ENCODE measurements at places on chromosomes 7 and 10.

DNA sequence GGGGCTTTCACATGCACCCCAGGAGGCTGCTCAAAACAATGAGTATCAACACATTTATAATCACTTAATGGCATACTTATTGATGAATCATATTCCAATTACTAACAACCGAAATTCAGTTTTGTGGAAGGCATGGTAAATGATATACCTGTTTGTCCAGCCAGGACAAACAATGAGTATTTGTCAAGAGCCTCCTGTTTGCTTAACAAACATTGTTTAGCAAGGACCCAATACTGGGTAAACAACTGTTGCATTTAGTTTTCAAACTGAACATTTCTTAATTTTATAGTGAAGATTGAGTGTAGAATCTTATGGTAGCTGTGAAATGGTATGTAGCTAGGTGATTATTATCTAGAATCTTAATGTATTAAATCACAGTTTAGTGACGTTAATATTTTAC lies 473.7 kb downstream of the ATRNL1 start:
- DNase-seq = no peak

DNA sequence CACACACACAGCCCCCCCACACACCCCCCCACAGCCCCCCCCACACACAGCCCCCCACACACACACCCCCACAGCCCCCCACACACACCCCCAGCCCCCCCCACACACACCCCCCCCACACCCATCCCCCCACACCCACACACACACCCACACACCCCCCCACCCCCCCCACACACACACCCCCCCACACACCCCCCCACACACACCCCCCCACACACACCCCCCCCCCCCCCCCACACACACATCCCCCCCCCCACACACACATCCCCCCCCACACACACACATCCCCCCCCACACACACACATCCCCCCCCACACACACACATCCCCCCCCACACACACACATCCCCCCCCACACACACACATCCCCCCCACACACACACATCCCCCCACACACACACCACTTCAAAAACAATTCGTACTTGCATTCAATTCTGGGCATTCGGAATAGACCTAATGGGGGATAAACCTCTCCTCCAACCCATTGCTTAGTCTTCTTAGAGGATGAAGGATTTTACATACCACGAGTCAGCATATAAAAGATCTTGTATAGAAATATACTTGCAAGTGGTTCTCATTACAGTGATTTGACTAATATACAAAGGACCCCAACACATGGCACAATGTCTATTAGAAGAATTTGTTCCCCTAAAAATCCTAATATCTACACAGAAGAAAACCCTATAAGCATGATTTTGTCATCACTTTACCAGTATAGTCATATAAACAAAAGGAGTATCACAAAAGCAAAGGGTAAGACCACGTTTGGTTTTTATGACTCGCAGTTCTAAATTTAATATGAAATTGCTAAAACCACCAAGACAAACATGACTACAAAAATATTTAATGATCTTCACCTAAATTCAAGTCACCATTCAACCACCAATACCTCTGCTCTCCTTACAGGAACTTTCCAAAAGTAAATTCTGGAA lies 80.9 kb downstream of the DIP2C start:
- DNase-seq = no peak

DNA sequence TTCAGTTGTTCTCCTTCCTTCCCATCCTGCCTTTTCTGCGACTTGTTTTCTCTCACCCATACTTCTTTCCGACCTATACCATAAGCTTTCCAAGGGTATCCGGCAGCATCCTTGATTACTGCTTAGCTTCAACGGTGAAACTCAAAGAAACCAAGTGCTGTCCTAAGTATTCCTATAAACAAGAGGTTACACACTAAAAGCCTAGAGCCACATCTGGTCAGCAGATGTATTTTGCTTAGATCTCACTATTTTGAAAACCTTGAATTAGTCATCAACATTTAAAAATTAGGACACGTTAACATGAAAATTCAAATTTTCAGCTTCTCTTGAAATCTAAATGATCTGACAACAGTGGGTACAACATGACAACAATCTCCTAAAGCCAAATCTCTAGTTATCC lies 20.0 kb downstream of the ARHGAP21 start:
- no peak for DNase-seq

- no peak for DNase-seq
Measured at GRCh38 chr7:40935435-40935834, 767.5 kb downstream of the INHBA start.

- no peak for DNase-seq
Measured at GRCh38 chr7:50627824-50628361, 62.7 kb upstream of the DDC start.

- DNase-seq = peak; percentile 37
Measured at GRCh38 chr7:116249969-116250553, 39.7 kb downstream of the TES start.

- no peak for DNase-seq
Measured at GRCh38 chr10:112202561-112203241, 19.1 kb upstream of the GPAM start.

- DNase-seq = no peak
Measured at GRCh38 chr7:148146346-148146745, 444.2 kb upstream of the C7orf33 start.

- no peak for DNase-seq
Measured at GRCh38 chr10:90304533-90304932, 553.3 kb downstream of the HTR7 start.

- no peak for DNase-seq
Measured at GRCh38 chr10:89153116-89153515, 54.0 kb downstream of the CH25H start.

DNA sequence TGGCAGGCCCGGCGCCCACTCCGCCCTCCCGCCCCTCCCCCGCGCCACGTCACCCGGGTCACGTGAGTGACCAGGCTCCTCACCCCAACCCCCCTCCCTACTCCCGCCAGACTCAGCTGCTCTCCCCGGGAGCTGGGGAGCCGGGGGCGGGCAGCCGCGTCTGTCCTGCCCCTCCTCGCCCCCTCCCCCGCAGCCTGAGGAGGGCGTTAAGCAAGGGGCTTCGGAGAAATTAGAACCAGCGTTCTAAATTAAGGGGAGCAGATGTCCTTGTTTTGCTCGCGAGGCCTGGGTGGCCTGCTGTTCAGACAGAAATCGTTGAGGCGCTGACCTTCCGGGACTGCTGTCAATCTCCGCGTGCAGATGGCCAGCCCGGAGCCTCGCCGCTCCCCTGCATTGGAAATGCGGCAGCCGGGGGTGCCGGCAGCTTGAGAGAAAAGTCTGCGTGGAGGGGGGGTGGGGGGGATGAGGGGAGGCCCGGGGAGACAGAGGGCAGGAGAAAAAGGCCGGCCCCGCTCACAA lies 102.2 kb upstream of the ZNF438 start:
- peak; percentile 66 for DNase-seq

DNA sequence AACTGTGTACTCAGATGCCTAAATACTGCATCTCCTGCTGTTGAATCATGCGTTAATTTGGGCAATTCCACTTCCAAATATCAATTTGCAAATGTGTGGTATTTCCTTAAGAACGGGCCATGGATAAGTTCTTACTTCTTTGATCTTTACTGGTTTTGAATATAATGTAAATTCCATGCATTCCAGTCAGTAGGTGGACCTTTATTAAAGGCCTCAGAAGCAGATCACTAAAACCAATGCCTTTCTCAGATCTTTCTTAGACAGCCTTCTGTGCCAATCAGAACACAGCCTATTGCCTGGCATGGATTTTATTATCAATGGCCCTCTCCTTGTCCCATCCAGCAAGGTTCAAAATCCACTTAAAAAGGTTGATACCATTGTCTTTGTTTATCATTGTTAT lies 21.5 kb upstream of the POM121L12 start:
- no peak for DNase-seq

GRCh38 chr10:119541459-119542356 lies 811 bp downstream of the RGS10 start:
- peak; percentile 46 for DNase-seq

DNA sequence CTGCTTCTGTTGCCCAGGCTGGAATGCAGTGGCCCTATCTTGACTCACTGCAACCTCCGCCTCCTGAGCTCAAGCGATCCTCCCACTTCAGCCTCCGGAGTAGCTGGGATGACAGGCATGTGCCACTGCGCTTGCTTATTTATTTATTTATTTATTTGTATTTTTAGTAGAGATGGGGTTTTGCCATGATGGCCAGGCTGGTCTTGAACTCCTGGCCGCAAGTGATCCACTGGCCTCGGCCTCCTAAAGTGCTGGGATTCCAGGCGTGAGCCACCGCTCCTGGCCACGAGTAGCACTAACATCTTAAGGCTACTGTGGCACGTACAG lies 70.9 kb downstream of the CARD11 start:
- no peak for DNase-seq

DNA sequence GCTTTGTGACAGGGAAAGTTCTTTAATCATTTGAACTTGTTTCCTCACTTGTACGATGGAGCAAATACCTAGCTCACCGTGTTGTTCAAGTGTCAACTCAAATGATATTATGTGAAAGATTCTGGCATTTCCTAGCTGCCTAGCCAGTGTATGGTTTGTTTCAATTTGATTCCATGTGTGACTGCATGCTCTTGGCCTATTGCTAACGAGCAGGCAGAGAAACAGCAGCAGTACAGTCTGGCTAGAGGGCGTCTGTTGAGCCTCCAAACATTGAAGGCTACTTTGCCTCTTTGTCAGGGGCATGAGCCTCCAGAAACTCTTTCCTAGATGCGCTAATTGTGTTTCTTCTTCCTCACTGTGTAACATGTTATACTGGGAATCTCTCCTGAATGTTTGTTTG lies 417.4 kb downstream of the EXOC4 start:
- no peak for DNase-seq

DNA sequence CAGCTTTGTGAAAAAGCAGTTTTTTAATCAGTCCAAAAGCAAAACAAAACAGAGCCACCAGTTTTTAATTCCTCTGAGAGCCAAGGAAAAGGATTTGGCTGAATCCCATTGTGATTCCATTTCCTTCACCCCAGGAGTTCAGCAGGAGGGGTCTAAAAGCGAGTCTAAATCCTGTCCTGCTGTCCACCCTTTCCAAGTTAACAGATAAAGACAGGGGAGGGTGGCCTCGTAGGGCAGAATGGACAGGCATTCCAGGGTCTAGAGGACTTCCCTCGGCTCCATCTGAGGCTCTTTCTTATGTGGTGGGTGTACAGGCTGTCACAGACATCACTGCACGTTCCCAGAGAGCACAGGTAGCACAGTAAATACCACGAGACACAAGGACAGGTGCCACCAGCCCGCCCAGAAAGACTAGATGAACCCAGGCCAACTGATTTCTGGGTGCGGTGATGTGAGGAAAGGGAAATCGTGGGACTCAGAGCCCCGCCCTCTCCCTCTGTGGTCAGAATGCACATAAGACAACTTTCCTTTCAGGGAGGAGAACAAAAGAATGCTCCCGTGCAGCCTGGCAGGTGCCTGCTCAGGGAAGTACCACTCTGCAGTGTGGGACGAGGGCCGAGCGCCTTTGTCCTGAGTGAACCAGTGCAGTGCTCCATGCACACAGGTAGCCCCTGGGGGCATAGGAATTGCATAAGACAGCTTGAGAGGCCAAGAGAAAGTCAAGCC lies 119.7 kb downstream of the ABLIM1 start:
- no peak for DNase-seq

DNA sequence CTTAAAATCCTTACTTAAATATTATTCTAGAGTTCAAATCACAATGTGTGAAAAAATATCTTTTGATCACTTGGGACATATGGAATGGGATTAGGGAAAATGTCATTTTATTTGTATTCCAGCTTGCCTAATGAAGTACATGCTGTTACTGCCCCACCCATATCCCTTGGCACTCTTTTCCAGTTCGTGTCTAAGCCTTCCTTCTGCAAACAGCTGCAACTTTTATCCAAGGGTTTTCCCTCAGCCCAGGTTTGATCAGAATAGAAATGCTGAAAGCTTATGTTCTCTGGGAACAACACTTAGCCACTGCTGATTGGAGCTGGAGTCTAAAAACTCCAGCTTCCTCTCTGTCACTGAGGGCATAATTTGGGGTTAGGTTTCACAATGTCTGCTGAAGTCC lies 214.1 kb upstream of the FAM3C start:
- DNase-seq = no peak

- DNase-seq = no peak
Measured at GRCh38 chr10:121188005-121188404, 336.8 kb downstream of the WDR11 start.

DNA sequence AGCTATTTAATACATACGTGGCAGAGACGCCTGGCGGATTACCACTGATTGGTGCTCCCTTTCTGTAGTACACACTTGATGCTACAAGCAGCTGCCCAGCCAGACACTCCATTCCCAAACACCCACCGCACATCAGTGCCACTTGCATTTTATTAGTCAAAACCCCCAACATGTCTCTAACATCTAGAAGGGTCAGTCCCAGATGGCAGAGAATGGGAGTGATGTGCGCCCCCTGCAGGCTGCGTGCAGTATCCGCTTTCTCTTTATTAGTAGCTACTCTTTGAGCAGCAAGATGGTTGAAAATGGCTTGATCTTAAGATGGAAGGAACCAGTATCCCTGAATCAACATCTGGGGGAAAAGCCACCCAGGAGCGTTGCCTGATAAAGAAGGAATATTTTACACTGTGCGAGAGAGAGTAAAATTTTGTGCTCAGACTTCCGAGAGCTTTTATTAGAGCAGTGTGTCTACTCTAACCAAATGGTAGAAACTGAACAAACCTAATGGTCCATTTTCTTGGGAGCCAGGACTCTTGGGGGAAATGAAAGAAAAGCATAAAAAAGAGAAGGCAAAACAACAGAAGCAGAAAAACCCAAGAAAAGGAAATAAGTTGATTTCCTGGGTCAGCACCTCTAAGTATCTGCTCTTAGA lies 78.3 kb downstream of the ST8SIA6 start:
- no peak for DNase-seq

DNA sequence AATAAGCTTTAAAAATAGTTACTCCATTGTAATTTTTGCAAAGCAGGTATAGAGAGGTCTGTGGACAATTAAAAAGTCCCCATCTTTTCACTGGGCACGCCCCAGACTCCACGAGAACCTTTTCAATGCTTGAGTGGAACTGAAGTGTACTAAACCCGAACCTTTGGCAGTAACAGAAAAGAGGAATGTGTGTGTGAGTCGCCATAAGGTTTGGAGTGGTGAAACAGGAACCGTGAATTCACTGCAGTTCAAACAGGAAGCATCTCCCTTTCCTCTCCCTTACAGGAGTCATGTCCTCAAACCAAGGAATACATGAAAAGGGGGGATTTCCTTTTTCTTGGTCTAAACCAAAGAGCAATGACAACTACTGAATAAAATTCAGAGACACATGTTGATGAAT lies 23.2 kb downstream of the NDUFB2 start:
- DNase-seq = peak; percentile 56

GRCh38 chr7:44735403-44736165 lies 13.1 kb upstream of the ZMIZ2 start:
- peak; percentile 30 for DNase-seq

DNA sequence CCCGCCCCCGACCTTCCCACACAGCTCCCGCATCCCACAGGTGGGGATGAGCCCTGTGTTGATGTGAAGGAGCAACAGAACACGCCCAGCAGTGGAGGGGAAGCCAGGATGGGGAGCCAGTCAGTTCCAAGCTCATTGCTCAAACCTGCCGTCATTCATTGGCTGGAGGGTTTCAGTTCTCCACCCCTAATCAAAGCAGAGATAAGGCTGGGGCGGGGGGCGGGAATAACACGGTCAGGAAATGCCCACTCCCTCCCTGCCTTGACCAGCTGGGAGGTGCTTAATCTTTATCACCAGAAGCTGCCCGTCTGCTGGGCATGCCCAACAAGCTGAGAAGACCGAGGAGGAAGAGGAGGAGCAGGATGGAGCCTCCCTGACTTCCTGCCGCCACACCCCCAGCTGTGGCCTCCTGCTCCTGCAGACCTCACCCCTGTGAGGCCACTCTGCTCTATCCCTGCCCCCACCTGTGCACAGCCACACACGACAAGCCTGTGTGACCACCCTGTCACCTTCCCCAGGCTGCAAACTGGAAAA lies 265.1 kb downstream of the ZEB1 start:
- no peak for DNase-seq

GRCh38 chr10:120701381-120701780 lies 149.8 kb upstream of the WDR11 start:
- no peak for DNase-seq

Measured in AML-193 (cell line).